ENCODE measurements at places on chromosomes 11 and 22. TPM values are rescaled to one million over a fixed set of nuclear protein-coding genes. Genes with fewer than 3 reads are reported as not detected.

- DNase-seq = no peak
Measured at GRCh38 chr22:36208162-36208765, 6.7 kb upstream of the APOL4 start.

DNA sequence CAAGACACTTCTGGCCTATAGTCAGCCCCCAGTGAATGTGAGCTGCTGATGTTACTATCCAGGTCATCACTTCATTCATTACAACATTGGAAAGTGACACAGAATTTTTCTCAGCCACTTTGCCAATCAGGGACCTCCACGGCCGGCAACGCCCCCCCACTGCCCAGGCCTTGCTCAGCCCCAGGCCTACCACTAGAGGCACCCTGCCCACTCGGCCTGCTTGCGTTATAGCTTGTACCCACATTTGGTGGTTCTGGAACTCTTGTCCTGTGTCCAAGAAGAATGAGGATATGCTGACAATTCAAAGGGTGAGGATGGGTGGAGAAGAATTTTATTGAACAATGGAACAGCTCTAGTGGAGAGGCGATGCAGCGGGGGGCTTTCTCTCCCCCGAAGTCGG is 96.2 kb downstream of the TSPAN18 start:
- no peak for DNase-seq

DNA sequence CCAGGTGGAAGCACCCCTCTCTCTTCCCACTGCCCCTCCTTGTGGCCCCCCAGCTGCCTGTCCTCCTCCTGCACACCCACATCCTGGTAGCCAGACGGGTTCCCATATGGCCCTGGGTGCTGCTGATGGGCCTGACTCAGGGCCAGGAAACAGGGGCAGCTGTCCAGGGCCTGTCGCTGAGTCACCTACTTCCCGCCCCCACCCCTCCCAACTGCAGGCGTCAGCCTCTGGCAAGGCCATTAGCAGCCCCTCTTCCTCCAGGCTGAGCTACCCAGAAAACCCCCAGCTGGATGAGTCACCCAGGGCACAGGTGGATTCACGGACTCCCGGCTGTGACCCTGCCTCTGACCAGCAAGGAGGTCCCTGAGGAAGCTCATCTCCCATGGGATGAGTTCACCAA is 6.9 kb upstream of the GAL start:
- no peak for DNase-seq

GRCh38 chr11:11659567-11660362 is 38.0 kb upstream of the GALNT18 start:
- DNase-seq = no peak

GRCh38 chr22:17536269-17536668 is 27.0 kb upstream of the SLC25A18 start:
- no peak for DNase-seq

GRCh38 chr11:108616549-108616948 is 23.0 kb upstream of the EXPH5 start:
- no peak for DNase-seq

DNA sequence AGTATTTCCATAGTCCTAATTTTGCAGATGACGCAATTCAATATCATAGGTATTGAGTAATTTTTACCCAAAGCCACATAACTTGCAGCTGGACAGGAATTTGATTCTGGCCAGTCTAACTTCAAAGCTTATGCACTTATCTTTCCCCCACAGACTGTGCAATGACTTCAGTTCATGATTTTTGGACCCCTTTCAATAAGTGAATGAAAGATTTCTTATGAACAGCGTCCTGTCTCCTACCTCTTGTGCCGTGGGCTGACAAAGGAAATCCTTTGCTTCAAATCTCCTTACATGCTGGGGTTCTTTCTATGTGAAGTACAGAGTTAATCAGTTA is 217.7 kb upstream of the KIRREL3 start:
- DNase-seq = no peak

RAB3IL1 gene
- 32.2 TPM for total RNA-seq

DNA sequence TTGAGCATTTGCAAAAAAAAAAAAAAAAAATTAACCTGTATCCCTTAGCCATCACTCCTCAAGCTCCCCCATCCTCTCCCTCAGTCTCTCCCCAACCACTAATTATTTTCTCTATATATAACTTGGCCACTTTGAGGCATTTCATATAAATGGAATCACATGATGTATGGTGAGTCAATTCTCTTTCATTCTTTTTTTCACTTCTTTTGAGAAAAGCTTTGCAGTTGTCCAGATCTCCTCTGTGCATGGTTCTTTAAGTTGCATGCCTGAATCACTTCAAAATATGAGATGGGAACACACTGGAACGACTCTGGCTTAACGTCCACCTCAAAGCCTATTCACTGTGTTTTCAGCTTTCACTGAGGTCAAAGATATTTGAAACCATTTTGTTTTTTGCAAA is 40.7 kb downstream of the SHANK2 start:
- DNase-seq = no peak

DNA sequence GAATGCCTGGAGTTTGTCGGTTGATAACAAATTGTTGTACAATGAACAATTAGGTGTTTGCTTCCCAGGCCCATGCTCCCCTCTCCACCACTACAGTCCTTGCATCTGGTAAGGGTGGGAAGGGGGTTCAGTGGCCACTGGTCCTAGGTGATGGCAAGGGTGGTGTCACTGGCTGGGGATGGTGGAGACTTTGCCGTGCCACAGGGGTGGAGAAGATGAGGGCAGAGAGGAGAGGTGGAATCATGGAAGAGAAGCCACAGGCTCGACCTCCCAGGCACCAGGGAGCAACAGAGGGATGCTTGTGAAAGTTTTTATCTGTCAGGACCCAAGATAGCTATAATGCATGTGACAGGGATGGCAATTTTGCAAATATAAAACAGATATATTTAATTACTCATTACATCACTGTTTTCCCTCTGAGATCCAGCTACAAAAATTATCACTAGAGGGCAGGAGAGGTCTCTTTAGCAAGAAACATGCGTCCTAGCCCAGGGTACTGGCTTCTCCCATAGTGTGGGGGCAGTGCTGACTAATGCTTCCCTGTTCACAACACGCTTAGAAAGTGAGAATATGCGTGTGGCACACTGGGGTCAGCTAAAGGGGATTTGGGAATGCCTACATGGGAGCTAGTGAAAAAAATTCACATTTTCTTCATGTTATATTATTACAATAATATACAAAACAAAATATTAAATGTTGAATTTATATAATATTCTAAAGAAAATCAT is 49.0 kb upstream of the AMPD3 start:
- DNase-seq = no peak

DNA sequence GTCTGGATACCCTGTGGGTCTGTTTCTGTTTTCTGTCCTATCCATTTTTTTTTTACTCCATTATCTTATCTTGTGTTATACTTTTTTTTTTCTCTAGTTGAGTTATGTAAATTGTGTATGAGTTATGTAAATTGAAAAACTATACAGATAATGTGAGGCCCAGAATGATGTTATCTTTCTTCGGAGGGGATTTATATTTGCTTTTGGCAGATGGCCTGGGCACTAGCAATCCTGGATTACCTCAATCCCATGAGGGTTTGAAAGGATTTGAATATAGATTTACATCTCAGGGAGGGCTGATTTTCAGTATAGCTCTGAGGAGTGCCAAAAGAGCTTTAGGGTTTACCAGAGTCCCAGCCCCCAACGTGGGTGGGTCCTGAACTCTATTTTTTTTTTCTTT is 71.0 kb downstream of the CSTPP1 start:
- DNase-seq = no peak

CBLIF gene
- not detected for total RNA-seq

DNA sequence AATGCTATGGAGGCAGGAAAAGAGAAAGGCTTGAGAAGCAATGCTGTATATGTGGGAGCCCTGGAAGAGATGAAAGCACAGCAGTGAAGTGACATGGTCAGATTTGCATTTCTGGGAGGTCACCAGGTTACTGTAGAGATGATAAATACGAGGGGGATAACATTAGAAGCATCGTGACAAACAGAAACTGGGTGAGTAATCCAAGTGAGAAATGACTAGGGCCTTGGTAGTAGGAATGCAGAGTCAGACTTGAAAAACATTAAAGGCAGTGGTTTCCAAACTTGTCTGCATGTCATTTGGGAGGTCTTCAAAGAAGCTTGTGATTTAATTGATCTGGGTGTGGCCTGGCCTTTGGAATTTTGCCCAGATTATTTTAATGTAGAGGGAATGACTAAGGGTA is 43.9 kb downstream of the CCDC34 start:
- no peak for DNase-seq

- no peak for DNase-seq
Measured at GRCh38 chr11:725624-726202, 19.7 kb downstream of the EPS8L2 start.

SYNGR1 gene
- 42.2 TPM for total RNA-seq

DNA sequence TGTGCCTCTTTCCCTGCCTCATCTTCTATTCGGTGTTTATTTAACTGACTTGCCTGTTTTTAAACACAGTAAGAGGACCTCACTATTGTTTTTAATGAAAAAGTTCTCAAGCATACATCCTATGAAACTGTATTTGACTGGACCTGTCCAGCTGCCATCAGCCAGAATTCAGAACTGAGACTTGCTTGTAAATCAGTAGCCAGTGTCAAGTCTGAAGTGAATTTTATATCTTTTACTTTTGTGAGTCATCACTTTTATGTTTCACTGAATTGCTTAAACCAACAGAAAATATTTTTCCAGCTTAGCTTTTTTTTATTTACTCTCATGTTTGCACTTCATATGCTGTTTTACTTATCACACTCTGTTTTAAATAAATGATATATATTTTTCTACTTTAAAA is 88.3 kb downstream of the LUZP2 start:
- DNase-seq = no peak

DNA sequence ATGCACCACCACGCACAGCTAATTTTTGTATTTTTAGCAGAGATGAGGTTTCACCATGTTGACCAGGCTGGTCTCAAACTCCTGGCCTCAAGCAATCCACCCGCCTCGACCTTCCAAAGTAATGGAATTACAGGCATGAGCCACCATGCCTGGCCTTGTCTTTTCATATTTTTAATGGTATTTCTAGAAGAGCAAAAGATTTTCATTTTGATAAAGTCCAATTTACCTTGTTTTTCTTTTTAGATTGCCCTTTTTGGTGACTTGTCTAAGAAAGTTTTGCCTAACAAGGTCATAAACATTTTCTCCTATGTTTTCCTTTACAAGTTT is 45.5 kb upstream of the MICAL2 start:
- no peak for DNase-seq

- DNase-seq = no peak
Measured at GRCh38 chr11:72010529-72011233, 12.0 kb downstream of the IL18BP start.

DNA sequence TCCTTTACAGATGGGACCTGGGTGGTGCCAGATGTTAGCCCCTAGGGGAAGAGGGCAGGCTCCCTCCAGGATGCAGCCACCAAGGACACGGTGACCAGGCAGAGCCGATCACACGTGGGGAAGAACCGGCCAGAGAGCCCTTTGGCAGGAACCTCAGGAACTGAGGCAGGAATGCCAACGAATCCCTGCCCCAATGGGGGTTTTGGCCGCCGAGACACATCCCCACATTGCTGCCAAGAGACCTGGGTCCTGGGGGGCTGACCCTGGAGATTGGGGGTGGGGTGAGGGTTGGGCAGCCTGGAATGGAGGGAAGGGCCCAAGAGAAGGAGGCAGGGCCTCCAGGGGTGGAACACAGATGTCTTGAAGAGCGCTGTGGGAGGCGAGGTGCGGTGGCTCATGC is 28.7 kb upstream of the LMO1 start:
- no peak for DNase-seq

DNA sequence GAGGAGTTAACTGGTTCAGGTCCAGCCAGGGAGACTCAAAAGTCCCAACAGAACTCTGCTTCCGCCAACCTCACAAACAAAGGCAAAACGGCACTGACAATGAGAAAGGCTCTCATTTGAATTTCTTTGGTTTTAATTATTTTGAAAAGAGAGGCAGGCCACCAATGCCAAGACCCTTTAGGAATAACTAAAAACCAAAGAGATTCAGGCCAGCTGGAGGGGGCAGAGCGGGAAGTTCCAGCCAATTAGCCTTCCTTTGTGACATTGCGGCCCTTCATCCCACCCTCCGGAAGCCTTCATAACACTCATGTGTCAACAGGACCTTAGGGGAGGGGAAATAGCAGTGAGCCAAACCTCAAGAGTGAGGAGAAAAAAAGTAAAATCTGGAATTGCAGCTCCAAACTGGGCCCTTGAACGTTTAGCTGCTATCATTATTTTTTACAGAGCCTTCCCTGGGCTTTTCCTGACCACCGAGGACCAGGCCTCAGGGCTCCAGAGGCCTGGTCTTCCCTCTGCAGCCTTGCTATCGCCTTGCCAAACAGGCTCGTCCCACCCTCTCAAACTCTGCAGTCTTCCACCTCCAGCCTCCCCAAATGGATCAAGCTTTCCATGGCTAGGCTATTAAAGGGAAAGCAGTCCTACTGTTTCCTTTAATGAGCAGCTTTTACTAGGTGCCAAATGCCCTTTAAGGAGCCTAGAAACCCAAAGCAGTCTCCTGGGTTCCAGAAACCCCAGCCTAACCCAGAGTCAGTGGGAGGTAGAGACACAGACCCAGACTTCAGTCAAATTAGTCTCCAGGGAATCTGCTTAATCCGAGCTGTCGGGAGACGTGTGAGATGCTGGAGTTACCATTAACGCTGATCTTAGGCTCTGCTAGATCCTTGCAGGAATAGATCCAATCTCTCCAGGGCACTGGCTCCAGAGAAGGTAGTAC is 114.2 kb downstream of the CCDC34 start:
- no peak for DNase-seq

DNA sequence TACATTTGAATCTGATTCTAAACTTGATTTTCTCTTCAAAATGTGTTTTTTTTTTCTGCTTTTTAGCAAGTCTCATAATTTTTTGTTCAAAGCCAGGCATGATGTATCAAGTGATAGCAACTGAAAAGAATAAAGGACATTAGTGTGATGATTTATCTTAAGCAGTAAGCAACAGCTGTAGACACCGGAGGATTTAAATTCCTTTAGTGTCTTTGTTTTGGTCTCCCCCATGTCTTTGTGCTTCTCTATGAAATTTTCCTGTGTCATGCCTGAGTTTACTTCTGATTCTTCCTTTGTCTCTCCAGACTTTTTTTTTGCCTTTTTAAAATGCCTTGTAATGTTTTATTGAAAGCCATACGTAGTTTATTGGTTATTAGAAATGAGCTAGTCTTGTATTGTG is 934.2 kb upstream of the RAG2 start:
- no peak for DNase-seq

DNA sequence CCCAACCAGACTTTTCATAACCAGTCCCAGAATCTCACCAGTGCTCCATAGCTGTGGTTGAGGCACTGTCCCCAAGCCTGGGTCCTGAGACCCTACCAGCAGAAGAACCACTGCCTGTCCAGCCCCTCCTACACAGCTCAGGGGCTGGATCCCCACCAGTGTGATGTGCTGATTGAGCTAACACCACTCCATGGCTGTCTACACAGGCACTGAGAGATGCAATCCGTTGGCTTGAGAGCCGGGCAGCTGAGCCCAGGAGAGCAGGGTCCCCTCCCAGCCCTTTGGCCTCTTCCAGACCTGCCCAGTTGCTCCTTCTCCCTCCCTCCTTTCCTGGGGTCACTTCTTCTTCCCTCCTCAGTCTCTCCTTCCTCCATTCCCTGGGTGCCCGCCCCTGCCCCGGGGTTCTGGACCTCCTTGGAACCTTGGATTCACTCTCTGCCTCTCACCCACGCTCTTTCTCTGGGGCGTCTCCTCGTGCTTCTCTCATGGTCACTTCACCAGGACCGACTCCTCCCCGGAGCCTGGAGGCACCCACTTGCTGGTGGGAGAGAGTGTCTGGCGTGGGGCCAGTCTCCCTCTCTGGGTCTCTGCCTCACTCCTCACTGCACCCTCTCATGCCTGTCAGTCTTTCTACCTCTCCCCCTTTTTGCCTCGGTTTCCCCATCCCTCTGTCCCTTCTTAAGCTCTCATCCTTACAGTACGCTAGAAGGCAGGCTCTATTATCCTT is 706 bp upstream of the SCYL1 start:
- no peak for DNase-seq

Measured in vagina (tissue), 2 donors.